ENCODE measurements at places on chromosomes 3 and 15.

GRCh38 chr3:181906338-181906737, 194.6 kb downstream of the SOX2 start:
- no peak for DNase-seq

DNA sequence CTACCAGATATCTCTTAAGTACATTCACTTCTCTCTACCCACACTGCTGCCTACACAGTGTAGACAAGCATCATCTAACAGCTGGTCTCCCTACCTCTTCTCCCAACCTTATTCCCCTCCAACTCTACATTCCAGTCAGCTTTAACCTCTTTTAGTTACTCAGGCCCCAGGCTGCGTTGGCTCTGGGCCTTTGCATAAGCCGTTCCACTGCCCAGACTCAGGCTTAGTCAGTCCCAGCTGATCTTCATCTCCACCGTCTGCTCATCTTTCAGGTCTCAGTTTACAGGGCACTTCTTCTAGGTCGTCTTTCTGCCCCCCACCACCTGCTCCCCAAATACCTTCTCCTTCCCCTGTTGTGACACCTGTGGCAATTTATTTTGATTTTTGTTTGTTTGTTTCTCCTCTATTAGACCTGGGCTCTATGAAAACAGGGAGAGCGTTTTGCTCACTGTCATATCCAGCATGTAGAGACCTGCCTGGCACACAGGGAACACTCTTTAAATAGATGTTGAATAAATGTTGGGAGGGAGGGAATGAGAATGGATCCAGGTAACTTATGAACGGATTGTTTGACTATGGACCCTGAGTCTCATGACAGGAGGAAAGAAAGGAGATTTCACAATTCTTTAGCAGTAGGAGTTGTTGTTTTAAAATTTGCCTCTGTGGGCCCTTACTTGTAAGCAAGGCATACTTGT, 11.1 kb downstream of the SLC27A2 start:
- no peak for DNase-seq

- no peak for DNase-seq
These were observed 748 bp upstream of the AVEN start for GRCh38 chr15:34039790-34040113.

DNA sequence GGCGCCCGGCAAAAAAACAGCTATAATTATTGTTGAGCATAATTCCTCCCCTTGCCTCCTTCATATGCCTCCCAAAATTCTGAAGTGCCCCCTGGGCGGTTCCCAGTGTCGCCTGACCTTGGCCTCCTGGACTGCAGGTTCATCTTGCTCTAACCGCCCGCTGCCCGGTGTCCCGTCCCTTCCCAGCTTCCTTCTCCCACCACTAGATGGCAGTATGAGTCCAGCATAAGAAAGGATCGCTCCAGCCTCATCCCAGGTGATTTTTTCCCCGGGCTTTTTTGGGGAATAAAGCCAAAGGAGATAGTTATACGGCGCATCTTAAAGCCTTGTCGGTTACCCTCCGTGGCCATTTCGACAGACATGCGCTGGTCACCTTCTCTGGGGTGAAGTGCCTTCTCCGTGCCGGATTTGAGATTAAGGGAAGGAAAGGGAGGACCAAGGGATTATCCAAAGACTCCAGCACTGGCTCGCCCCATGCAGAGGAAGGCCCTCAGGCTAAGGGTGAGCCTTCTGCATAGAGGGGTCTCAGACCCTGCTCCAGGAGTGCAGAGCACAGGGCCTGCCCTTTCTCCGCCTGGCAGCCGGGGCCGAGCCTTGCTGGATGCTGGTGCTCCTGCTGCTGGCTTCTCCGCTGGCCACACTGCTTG, 45.8 kb upstream of the TRA2B start:
- DNase-seq = peak; percentile 58

DNA sequence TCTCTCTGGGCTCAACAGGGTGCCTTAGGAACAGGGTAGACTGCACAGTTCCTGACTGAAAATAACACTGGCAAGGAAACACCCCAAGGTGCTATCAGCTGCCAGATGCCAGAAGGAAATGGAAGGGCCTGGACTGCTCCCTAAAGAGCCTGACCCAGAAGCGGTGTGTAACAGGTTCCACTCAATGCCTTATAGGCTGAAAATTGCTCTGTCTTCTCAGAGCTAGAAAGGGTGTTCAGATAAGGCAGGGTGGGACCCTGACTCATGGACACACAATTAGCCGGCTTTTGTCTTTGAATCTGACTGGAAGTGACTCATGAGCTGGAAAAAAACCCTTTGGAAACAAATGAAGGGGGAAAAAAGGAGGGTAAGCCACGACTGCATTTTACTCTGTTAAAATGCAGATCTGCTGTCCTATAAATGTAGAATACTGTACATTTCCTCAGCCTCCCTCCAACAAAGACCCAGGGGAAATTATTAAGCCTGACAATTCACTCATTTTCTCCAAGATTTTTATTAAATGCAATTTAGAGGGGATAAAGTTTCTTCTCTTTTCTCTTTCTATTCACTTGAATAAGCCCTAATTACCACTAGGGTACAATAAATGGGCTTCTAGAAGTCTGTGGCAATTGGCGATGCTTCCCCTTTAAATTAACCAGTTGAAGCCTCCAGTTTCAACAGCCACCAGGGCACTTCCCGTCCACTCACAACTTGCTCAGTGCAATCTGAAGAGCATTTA, 160.2 kb upstream of the TBL1XR1 start:
- DNase-seq = peak; percentile 88

GRCh38 chr15:99454941-99455788, 110.6 kb upstream of the MEF2A start:
- DNase-seq = peak; percentile 96

DNA sequence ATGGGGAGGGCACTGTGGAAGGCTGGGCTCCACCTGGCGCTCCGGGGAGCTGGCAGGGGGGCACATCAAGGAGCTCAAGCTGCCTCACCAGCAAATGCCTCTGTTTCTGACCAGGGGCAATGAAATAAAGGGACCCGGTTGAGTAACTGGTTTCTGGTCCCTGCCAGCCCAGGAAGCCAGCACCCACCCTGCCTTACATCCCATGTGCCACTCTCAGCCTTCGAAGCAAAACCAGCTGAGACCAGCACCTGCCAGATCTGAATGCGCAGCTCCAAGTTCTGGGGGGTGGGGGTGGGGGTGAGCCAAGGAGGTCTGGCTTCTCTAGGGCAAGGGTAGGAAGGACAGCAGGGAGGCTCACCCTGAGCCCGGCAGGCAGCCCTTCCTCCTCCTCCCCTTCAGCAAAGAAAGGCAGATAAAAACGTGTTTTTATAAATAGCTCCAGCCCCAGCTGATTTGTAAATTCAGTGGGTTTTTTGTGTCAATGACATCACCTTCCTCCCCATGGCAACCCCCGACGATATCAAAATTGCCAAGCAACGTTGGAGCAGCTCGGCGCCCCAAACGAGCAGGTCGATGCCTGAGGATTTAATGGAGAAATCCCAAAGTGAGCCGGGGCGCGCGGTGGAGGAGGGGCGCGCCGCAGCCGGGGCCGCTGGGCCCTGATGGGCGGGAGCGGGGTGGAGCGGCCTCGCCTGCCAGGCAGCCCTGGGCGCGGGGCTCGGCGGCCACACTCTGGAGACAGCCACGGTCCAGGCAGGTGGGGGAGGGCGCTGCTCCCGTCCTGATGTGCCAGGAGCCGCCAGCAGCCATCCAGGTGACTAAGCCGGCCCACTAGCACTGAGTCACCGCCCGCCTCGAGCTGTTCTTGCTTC, at the start of gene PAK6:
Gene PAK6 (plus strand): TSS at position 532 of the 872 bp plus-strand sequence. CDS start 25,723 bp downstream, outside the sequence.
- peak; percentile 55 for DNase-seq

- DNase-seq = no peak
These were observed 34.2 kb upstream of the BCL2L10 start for GRCh38 chr15:52146776-52147175.

DNA sequence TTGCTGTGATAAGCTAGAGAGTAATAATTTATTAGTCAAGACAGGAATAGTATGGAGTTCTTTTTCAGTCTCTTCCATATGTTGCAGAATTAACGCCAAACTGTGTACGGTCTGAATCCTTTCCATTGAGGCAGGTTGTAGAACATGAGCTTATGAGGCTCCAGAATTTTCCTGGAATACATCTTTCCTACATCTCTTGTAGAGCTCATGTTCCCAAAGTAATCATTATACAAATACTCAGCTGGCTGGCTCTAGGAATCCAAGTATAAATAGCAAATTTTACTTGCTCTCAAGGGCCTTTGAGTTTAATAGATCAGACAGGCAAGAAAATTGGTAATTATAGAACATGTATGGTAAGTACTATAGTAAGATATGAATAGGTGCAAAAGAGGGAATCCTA, 419.4 kb downstream of the RBMS3 start:
- DNase-seq = no peak

GRCh38 chr15:66849393-66849745, 147.3 kb downstream of the SMAD6 start:
- DNase-seq = no peak

GRCh38 chr15:69861331-69862171, 236.2 kb downstream of the TLE3 start:
- peak; percentile 51 for DNase-seq

DNA sequence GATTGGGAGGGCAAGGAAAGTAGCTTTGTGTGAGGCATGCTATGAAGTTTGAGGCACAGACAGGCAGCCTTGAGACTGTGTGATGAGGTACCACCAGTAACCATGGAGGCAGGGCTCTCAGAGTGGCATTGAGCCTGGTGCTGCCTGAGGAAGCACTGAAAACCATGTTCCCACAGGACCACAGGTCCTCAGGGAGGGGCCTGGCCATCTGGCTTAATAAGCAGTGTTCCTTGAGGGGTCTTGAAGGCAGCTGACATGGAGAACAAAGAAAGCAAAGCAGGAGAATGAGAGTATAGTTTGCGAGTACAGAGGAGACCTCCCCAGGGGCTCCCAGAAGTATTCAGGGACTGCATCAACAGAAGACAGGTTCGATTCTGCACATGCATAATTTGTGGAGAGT, 346.6 kb downstream of the EPHB1 start:
- DNase-seq = no peak

DNA sequence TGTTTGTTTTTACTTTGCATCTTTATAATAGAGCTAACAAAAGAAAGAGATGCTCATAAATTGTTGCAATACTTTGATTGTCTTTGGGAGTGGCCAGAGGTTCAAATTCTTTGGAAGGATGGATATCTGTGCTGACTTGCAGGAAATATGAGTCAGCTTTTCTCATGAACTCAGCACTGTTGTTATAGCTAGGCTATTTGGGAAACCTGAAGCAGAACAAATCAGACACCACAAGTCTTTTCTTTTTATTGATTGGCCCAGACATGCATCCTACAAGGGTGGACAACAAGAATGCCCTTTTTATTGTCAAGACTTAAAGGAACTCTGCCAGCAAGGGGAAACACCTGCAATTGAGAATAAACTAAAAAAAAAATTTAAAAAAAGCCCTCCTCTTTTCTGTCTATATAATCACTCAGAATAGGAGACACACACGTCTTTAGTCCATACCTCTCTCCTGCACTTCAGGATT, 4.6 kb upstream of the DENND4A start:
- DNase-seq = peak; percentile 37

DNA sequence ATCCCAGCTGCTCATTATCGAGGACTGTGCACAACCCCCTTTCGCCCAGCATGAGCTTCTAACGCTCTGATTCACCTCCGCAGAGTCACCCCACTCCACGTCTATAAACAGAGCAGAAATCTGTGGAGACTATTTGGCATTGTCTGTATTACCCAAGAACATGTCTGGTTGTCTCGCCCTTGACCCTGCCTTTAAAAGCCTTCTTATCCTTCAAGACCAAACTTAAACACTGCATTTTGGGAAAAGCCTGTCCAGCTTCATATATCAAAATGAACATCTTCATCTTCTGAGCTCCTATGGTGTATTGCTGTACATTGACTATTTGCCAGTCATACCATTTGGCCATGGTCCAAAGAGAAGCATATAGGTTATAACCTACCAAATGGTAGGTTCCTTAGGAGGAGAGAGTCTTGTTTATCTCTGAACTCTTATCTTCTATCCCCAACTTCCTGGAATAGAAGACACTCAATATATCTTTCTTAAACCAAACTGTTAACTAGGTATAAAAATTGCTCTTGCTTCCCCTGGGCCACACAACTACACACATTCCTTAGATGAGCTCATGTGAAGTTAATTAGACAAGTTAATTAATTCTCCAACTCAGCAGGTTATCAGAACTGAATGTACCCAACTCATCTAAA, 90.1 kb downstream of the FBN1 start:
- DNase-seq = peak; percentile 96

GRCh38 chr15:98599909-98600691, 48.2 kb upstream of the IGF1R start:
- DNase-seq = peak; percentile 59

DNA sequence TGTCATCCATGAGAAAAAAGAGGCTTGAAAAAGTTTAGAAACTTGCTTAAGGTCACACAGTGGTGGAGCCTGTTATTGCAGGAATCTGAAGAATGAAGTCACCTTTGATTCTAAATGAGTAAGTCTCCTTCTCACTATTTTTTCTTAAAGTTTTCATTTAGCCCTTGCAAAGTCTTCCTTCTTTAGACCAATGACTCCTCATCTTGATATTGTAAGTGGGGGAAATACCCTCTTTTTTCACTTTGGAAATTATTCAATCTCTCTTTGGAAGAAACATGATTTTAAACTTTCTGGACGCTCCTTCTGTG, 787 bp upstream of the SLMAP start:
- no peak for DNase-seq

- DNase-seq = no peak
These were observed 228.7 kb downstream of the WDR72 start for GRCh38 chr15:53530761-53531160.

DNA sequence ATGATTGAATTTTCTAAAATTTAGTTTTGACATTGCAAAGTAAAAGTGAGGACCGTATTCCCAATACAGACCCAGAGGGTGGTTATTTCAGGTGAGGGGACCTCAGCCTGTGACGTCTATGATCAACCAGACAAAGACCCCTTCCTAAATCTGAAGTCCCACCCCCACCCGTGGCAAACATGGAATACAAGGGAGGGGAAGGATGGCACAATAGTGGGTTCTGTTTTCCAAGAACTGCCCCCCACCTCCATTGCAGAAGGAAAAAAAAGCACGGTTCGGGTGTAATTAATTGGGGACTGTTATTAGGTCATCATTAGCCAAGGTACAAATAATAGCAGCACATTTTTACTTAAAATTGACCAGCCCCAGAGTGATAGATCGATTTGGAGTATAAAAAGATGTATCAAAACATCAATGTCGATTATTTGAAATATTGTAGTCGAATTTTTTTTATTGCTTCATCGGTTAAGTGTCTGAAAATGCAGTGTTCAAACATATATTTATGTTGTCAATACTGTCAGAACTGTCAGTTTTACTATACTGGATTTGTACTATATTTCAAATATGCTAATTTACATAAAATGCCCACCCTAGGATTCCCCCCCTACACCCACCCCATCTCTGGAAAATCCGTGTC, 7.5 kb upstream of the MEIS2 start:
- no peak for DNase-seq

DNA sequence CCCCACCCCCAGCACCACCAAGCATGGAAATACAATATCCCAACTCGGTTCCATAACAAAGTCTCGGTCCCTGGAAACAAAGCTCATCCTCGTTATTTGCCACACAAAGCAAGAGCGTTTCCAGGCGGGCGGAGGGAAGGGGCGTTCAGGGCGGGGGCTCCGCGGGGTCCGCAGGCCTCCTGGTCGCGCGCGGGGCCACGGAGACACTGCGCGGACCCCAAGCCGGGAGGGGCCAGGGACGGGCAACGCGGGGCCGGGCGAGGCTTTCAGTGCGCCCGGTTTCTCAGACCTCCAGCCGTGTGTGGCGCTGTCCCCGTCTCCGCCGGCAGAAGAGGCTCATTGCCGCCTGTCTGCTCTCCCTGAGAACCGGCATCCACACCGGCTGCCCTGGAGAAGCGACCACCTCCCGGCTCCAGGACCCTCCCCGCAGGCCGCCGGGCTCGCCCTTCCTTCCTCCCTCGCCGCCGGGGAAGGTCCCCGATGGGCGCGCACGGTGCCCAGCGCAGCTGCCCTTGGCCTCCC, 329.0 kb downstream of the OCA2 start:
- no peak for DNase-seq

GRCh38 chr3:115977866-115978265, 354.6 kb downstream of the GAP43 start:
- DNase-seq = no peak
